ENCODE measurements at places on chromosomes 16 and 17. TPM values are rescaled to one million over a fixed set of nuclear protein-coding genes. Genes with fewer than 3 reads are reported as not detected.

- peaks cover 57% of the 10 kb centered on the region for H3K36me3 ChIP-seq
- no peak overlapping the region for H3K27ac ChIP-seq
- no peaks in the 10 kb centered on the region for H3K27me3 ChIP-seq
- H3K4me1 ChIP-seq, result no peaks in the 10 kb centered on the region
- no peak overlapping the region for H3K4me3 ChIP-seq
These were observed 11.2 kb downstream of the METTL16 start for GRCh38 chr17:2500446-2500845.

- no peak overlapping the region for H3K4me3 ChIP-seq
- H3K27me3 ChIP-seq, result no peaks in the 10 kb centered on the region
- no peaks in the 10 kb centered on the region for H3K36me3 ChIP-seq
- peaks cover 29% of the 10 kb centered on the region for H3K4me1 ChIP-seq
- peak overlapping the region; percentile 78 for H3K27ac ChIP-seq
- DNase-seq, result peak; percentile 63
These were observed 184.4 kb downstream of the MSI2 start for GRCh38 chr17:57440522-57441269.

- H3K4me1 ChIP-seq, result no peaks in the 10 kb centered on the region
- no peak for DNase-seq
- no peak overlapping the region for H3K27ac ChIP-seq
- no peaks in the 10 kb centered on the region for H3K27me3 ChIP-seq
- H3K4me3 ChIP-seq, result no peak overlapping the region
These were observed 42.3 kb downstream of the BPTF start for GRCh38 chr17:67867591-67867990.

DNA sequence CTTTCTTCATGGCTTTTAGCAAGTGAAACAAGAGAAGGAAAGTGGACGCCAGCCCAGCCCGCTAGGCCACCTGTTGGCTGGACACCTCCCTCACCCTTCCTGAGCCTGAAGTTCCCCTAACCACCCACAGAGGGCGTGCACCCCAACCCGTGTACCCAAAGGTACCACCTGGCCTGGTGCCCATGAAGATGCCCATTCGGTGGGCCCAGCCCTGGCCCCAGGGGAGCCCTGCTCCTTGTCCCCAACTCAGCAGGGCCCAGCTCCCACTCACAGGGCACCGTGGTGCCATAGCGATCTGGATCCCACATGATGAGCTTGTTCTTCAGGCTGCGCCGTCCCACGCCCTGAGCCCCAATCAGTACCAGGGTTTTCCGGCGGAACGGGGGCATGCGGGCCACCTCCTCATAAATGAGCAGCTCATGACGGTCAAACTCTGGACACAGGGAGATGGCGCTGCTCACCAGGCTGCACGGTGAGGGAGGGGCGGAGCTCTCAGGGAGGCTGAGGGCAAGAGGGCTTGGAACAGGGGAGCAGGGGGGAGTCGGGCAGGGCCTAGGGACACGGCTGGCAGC lies 26.8 kb downstream of the MPP2 start:
- H3K4me3 ChIP-seq, result no peak overlapping the region
- DNase-seq, result no peak
- H3K27ac ChIP-seq, result no peak overlapping the region
- peaks cover 21% of the 10 kb centered on the region for H3K36me3 ChIP-seq
- H3K27me3 ChIP-seq, result no peaks in the 10 kb centered on the region

Gene CD79B
- total RNA-seq, result 8.6 TPM

Data from tibial nerve (tissue), 4 donors.